Mucosa of gallbladder (tissue), 1 donor: ENCODE measurements at places on chromosomes 3 and 15. TPM values are rescaled to one million over a fixed set of nuclear protein-coding genes. Genes with fewer than 3 reads are reported as not detected.

LRRK1 gene
- total RNA-seq, result 15.7 TPM

SLC9A9 gene
- 12.2 TPM for total RNA-seq

FAIM gene
- 19.5 TPM for total RNA-seq

SLC30A4 gene
- total RNA-seq, result 4.7 TPM

EPHB3 gene
- total RNA-seq, result 10.2 TPM

ALDH1A2 gene
- 134 TPM for total RNA-seq

SLC22A13 gene
- total RNA-seq, result 0.95 TPM

GOLGA8Q gene
- 1.6 TPM for total RNA-seq

ITIH1 gene
- 4.8 TPM for total RNA-seq

EAF2 gene
- 5.2 TPM for total RNA-seq

OXSM gene
- 12.7 TPM for total RNA-seq

FEZF2 gene
- not detected for total RNA-seq

CAPN3 gene
- total RNA-seq, result 8.1 TPM

MYRIP gene
- 6.2 TPM for total RNA-seq

VEPH1 gene
- 3.1 TPM for total RNA-seq

RNU5B-1 gene
- total RNA-seq, result 18.4 TPM

SLC28A1 gene
- total RNA-seq, result 2.6 TPM

HGD gene
- 211 TPM for total RNA-seq

CSTA gene
- total RNA-seq, result 3.6 TPM

MBD4 gene
- total RNA-seq, result 34.9 TPM

CERS3 gene
- not detected for total RNA-seq

UBXN7 gene
- 52.0 TPM for total RNA-seq

SLC24A5 gene
- not detected for total RNA-seq

GOLGA8S gene
- total RNA-seq, result 0.29 TPM

SKOR1 gene
- 0.43 TPM for total RNA-seq

CDC25A gene
- total RNA-seq, result 0.66 TPM

MLF1 gene
- 9.9 TPM for total RNA-seq

CD200 gene
- 10.5 TPM for total RNA-seq

SLCO3A1 gene
- total RNA-seq, result 34.2 TPM

CFAP161 gene
- 0.17 TPM for total RNA-seq

SAMD7 gene
- not detected for total RNA-seq

TTLL13 gene
- 0.32 TPM for total RNA-seq

ZPLD1 gene
- total RNA-seq, result 14.2 TPM

KCNAB1 gene
- total RNA-seq, result 1.6 TPM

TMEM212 gene
- total RNA-seq, result not detected

PP2D1 gene
- not detected for total RNA-seq

MAP1A gene
- total RNA-seq, result 22.5 TPM
